ENCODE measurements at places on chromosomes 2 and 18.

DNA sequence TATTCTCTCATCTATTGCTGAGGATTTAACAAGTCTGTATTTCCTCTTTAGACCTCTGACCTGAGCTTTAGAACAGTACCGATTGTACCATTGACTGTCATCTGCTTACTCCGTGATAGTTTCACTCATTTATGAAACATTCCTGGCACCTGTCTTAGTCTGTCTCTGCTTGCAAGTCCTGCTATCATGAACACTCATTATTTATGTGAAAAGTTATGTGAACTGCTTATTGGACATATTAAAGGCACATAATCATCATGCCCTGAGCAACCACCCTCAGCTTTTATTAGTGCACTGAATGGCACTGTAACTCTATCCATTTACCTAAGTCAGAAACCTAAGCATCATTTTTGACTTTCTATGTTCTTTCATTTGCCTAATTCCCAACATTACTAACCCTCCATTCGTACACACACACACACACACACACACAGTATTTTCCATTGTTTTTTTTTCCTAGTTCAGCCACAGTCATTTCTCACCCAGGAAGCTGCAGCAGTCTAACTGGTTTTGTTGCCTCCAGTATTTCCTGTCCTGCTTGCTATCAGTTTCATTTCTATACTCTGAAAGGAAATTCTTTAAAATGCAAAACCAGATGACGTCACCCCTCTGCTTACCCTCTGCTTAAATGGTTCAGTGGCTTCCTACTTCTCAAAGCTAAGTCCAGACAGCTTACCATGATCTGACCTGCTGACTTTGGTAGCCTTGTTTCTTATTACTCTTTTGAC, 146.1 kb downstream of the HAUS1 start:
- peak; percentile 42 for DNase-seq

DNA sequence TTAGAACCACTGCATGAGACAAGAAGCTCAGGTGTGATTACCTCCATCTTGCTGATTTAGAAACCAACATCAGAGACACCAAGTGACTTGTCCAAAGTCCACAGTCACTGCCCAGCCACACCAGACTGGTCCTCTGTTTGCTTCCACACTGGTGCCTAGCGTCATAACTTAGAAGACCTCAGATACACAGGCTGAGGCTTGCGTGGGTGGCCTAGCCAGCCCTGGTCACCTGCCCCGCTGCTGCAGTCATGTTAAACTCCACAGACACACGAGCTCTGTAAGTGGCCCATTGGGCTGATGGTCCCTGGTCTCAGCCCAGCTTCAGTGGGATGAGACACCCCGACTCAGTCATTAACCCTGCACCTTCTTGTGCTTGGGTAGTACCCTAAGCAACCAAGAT, 47.1 kb downstream of the CNGA3 start:
- DNase-seq, result no peak

- DNase-seq, result no peak
Observed at GRCh38 chr18:1805521-1805920, 765.8 kb downstream of the METTL4 start.

DNA sequence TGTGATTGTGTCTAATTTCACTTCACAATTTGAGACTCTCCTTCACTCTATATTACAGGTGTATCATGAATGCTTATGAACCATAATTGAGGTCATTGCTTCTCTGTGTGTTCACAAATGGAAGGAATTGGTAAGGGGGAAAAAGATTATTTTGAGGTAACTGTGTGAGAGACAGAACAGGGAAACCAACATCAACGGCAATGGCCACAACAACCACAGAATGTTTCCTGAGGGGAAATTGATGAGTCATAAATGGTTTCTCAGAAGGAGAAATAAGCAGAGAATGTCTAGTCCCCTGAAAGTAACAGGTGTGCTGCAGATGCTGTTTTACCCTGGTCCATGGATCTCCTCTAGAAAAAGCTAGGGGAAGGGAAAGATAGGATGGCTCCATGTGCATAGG, 361.2 kb upstream of the GALNT5 start:
- DNase-seq, result no peak

All from AG09319 (cell line).